ENCODE measurements at places on chromosomes 6 and 20.

DNA sequence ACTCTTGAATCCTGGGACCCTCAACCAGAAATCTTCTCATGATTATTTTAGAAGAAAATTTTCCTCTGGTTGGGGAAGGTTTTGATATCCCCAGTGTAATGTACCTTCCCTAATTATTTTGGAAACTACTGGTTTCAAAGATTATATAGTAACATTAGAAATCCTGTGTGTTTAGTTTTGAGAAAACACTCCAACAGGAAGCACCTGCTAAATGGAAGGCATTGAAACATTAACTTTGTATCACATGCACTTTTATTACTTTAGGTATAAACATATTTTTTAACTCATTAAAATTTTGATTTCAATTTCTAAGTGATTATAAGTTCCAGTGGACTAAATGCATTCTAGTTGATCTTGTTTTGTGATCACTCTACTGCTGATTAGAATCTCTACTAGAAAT, 109.3 kb downstream of the SESN1 start:
- DNase-seq, result no peak

- peak; percentile 54 for DNase-seq
These were observed 199.7 kb upstream of the SIM1 start for GRCh38 chr6:100664274-100665040.

DNA sequence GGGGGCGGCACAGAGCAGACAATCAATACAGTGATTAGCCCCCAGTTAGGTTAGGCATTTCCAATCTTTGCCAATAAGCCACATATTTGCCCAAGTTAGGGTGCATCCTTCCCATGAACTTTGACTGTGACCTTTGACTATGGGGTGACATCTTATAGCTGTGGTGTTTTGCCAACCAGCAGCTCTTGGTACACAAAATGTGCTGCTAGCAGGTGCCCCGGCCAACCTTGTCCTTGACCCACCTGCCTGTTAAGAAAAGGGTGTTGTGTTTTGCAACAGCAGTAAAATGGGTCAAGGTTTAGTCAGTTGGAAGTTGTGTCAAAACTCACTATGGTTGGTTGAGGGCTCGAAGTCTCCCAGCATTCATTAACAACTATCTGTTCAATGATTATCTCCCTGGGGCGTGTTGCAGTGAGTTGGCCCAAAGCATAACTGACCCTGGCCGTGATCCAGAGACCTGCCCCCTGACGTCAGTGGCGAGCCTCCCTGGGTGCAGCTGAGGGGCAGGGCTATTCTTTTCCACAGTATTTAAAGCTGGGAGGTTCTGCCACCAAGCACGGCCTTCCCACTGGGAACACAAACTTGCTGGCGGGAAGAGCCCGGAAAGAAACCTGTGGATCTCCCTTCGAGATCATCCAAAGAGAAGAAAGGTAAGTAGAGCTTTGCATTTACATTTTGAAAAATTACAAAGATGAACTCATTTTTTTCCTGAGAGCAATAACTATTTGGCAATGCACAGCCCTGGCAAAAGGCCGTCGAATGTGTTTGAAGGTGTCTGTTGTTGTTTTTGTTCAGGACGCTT, at the start of gene PCK1:
Gene PCK1 (plus strand): TSS at position 557 of the 802 bp plus-strand sequence. CDS start 302 bp downstream, outside the sequence.
- DNase-seq, result no peak

DNA sequence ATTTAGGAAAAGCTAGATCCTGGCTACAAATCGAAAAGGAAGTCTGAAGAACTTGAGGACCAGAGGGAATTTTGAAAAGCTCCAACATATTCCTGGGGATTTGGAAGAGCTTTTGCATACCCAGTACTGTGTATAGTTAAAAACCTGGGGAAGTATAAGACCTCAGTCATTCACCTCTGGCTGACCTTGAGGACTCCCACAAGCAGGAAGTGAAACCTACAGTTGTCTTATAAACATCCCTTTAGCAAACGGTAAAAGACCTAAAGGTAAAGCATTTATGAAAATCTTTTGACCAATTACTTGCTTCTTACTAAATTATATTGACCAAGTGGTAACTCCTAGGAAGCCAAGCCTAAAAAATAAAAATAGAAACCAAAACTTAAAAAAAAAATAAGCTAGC, 175.0 kb downstream of the HAO1 start:
- DNase-seq, result no peak

- DNase-seq, result no peak
These were observed 8.8 kb downstream of the MAP7 start for GRCh38 chr6:136541395-136541794.

DNA sequence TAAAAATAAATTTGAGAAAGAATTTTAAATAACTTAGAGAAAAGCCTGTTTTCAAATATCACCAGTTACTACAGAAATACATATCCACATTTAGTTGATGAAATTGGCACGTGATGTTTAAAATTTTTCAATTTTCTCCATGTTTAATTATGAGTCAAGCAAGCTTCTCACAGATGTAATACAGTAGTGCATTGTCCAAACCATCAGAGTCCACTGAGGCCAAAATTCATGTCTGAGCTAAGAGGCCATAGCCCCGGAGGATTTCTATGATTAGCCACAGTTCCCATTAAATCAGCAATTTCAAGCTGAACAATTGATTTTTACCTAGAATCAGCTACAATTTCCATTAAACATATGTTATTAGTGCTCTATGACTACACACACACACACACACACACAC, 387.0 kb downstream of the LAMA2 start:
- DNase-seq, result no peak

GRCh38 chr20:11467436-11467835, 450.3 kb upstream of the BTBD3 start:
- DNase-seq, result no peak

DNA sequence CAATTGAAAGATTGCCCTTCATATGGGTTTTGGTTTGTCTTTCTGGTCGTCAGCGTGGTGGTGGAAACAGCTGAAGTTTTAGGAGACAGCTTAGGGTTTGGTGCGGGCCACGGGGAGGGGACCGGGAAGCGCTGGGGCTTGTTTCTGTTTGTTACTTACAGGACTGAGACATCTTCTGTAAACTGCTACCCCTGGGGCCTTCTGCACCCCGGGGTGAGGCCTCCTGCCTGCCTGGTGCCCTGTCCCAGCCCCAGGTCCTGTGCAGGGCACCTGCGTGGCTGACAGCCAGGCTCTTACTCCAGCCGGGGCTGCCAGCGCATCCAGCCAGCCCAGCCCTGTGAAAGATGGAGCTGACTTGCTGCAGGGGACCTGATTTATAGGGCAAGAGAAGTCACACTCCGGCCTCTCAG, 22.8 kb downstream of the NPEPL1 start:
- DNase-seq, result no peak

GRCh38 chr20:36745234-36745926, 510 bp downstream of the NDRG3 start:
- peak; percentile 17 for DNase-seq

DNA sequence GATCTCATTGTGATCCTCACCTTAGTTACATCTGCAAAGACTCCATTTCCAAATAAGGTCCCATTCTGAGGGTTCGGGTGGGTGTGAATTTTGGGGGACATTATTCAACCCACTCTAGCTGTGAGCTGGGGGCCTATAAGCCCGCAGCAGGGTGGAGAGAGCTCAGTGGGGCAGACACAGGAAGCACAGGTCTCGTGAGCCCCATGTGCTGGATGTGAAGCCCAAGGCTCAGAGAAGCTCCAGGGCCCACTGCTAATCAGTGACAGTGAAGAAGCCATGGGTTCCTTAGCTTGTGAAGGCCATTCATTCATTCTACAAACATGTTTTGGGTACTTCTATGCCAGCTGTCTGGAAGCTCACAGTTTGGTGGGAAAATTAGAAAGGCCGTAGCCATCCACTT, 47.5 kb downstream of the CHMP4B start:
- DNase-seq, result no peak

GRCh38 chr20:24097506-24098245, 109.1 kb upstream of the GGTLC1 start:
- no peak for DNase-seq

DNA sequence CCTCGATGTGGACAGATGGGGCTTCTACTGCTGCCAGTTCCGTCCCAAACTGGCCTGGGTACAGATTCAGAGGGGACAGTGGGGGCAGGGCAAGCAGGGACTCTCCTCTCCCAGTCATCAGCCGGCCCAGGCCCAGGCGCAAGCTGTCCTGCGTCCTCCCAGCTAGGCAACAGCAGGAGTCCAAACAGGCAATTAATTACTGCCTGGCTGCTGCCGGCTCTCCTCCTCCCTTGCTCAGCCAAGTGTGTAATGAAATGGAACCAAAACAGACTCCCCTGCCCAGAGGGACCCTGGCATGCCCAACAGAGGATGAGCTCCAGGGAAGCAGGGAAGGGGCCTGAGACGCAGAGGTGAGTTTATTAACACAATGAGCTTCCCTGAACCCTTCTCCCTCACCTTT, 17.8 kb upstream of the SLC32A1 start:
- DNase-seq, result no peak

GRCh38 chr20:49100972-49101371, 54.9 kb downstream of the CSE1L start:
- DNase-seq, result peak; percentile 8

GRCh38 chr20:47336129-47336754, 20.3 kb downstream of the ZMYND8 start:
- DNase-seq, result no peak

- DNase-seq, result no peak
These were observed 30.5 kb downstream of the GRM4 start for GRCh38 chr6:34115403-34115795.

GRCh38 chr20:43186312-43186711, 3.4 kb downstream of the PTPRT start:
- DNase-seq, result no peak

GRCh38 chr6:51655517-51655916, 431.9 kb downstream of the PKHD1 start:
- DNase-seq, result no peak

DNA sequence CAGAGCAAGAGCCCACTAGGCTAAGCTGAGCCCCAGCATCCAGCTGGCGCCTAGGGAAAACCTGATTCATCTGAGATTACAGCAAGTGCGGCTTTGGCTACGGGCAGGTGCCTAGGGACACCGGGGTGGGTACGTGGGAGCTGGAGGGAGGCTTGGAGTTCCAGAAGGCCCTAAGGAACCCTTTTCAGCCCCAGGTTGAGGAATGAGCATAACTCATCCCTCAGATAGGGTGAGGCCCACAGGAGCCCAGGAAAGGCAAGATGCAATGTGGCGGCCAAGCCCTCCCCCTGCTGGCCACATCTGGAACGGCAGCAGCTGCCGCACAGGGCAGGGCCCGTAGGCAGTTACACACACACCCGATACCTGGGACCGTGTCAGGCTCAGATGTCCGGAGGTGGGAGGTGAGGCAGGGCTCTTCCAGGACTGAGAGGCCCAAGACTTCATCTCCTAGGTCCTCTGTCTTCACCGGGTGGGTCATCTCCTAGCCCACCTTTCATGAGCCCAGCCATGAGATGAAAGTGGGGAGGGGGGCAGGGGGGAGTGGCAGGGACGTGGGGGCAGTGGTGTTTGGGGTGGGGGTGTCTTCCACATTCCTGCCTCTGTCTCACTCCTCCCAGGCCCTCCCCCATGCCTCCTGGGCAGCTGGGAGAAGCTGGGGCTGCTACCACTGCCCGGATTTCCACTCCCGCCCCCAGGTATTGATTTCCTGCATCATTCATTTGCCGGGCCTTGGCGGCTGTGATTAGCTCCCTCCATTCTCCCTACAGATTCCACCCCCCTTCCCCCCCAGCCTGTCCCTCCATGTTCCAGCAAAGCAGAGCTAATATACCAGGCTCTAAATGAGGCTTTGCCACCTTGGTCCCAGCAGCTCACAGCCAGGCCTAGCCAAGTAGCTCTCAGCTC, 5.5 kb downstream of the MDGA1 start:
- DNase-seq, result peak; percentile 69

DNA sequence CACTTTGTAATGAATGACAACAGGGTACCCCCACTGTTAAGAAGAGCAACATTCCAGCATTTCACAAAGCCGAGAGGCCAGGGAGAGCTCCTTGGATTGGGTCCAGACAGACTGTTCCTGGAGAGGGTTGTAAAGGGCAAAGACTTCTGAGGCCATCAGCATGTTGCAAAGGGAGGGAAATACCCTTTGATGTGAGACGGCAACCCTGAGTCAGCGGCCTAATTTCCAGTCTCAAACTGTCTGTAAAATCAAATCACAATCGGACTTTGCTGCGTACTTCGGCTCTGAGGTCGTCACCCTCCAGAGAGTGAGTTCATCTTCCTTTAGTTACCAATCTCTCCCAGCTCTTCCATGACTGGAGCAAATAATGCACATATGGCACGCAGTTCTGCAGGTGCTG, 101.0 kb upstream of the DTNBP1 start:
- DNase-seq, result no peak

DNA sequence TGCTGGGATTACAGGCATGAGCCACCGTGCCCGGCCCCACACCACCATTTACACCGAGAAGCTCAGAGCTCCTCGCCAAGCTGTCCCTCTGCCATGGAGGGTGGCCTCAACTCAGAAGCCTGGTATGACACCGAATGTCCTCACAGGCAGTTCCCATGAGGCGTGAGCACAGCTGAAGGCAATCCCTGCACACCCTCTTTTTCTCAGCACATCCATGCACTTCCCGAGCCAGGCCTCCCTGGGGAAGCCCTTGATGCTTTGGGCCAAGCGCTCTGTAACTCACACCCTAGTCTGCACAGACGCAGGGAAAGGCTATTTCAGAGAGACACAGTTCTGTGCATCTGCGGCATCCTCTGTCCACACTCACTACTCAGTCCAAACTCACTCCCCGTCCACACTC, 18.4 kb downstream of the THBS2 start:
- DNase-seq, result no peak

GRCh38 chr6:123821112-123821511, 17.4 kb downstream of the NKAIN2 start:
- DNase-seq, result no peak

DNA sequence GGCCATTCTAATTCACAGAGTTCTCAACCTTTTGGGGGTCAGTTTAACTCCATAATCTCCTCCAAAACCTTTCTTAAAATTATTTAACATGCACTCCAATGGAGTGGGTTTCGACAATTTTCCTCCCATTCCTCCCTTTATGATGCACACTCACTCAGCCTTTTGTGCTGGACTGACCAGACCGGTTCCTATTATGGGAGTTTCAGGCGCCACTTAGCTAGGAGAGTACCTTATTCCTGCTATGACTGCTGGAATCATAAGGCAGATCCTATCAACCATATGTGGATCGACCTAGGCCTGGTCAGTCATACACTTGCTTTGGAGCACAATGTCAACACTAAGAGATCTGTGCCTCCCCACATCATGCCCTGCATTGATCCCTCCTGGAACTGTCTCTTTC, 63.9 kb upstream of the MOCS1 start:
- DNase-seq, result no peak

DNA sequence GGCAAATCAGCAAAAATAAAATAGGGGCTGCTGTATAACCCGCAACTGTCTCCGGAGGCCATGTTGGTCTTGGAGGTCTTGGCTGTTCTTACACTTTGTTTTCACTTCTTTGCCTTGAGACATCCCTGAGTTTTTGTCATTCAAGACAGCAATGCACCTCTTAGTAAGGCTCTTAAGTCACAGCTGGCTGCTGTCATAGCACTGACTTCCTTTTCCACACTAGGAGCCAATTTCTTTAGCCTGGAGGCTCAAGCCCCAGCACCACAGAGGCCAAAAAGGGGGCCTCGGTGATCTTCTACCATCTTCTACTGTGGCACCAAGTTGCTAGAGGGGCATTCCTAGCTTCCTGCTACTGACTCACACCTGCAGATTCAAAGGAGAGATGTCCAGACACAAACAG, 536.3 kb downstream of the CDH26 start:
- no peak for DNase-seq

- DNase-seq, result no peak
These were observed 206.0 kb upstream of the FOXQ1 start for GRCh38 chr6:1105833-1106400.

- peak; percentile 52 for DNase-seq
These were observed 302.7 kb upstream of the ZFP64 start for GRCh38 chr20:52494244-52494643.

- DNase-seq, result no peak
These were observed 208.1 kb downstream of the PLCB4 start for GRCh38 chr20:9276966-9277468.
